Coronary artery (tissue), 2 donors: ENCODE measurements at places on chromosomes 2 and 18.

DNA sequence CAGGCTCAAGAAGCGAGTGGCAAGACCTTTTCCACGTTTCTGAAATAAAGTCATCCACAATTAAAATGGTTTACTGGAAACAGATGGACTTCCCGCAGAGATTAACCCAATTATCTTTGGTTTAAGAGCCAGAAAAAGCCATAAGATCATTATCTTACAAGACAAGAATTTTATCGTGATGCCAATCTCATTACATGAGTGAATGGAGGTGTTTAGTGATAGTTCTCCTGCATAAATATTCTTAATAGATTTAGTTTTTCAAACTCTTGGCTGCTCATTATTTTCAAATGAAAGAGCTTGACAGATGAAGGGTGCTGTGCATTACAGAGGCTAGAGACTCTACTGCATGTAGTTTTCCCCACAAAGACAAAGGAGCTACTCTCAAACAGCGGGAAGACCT lies 1028.4 kb upstream of the PIK3C3 start:
- no peak for DNase-seq

DNA sequence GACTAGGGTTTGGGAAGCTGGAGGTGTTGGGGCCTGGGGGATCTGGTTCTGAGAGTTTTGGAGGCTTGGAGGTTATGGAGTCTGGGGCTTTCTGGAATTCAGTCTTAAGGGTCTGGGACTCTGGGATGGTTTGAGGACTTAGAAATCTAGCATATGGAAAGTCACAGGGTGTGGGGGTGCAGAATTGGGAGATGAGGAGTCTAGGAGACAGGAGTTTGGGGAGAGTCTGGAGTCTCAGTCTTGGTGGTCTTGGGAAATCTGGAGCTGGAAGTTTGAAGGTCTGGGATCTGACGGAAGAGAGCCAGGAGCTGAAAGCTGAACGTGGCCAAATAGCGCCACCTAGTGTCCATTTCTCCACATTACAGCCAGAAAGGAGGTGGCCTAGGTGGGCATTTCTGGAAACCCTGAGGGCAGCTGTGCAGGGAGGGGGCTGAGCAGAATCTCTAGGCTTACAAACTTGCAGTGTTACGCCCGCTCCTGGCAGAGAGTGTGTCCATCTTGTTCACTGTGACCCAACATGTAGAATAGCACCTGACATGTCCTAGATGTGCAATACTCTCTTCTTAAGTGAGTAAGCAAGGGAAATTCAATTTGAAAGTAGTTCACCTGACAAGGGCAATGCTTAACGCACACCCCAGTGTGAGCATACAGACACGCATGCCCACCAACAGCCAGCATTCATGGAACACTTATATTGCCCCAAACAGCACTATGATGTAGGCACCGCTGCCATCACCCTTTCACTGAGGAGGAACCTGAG lies 204.8 kb downstream of the TFCP2L1 start:
- no peak for DNase-seq

GRCh38 chr18:57621246-57621604 lies 411 bp downstream of the NARS1 start:
- DNase-seq: peak; percentile 77

GRCh38 chr2:235005603-235006259 lies 53.9 kb downstream of the SH3BP4 start:
- DNase-seq: no peak

GRCh38 chr2:1482981-1483380 lies 69.7 kb downstream of the TPO start:
- peak; percentile 28 for DNase-seq

GRCh38 chr18:49924293-49924983 lies 111.1 kb upstream of the ACAA2 start:
- DNase-seq: no peak

GRCh38 chr2:145635706-145636427 lies 1115.9 kb upstream of the ZEB2 start:
- no peak for DNase-seq

DNA sequence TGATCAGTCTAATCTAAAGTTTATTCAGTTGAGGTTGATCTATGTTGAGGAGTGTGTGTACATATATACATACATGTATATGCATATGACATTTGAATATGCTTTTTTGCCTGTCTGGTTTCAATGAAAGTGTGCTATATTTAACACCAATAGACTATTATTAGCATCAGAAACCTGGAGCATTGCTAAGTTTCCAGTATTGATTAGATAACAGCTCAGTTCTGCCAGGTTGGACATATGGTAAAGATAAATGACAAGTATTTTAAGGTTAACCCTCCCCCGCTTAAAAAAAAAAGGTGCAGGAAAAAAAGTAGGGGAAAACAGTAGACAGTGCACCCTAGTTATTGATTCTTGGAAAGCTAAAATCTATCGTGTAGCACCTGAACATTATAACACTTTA lies 19.4 kb downstream of the CREB1 start:
- no peak for DNase-seq

DNA sequence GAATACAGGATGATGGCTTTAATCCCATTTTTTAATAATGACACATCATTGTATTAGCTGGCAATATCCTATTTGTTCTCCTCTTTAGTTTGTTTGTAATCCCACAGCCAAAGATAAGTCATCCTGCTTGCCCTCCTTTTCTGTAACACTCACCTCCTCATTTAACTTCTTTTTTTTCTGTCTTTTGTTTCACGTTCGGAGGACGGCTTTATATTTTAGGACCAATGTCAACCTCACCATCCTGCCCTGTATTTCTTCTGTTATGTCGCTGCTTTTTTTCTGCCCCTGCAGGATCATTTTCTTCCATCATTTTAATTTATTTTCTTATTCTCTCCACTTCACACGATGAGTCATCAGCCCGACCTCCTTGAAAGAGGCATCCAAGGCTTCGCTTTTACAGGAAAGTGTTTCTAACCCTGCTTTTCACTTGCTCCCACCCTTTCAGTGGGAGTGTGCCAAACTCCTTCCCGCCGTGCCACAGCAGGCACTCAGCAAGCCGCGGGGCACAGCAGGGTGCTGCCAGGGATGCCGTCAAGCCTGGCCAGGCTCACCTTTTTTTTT lies 11.4 kb downstream of the RAB31 start:
- peak; percentile 76 for DNase-seq

GRCh38 chr2:12674644-12675328 lies 42.0 kb upstream of the TRIB2 start:
- DNase-seq: no peak

- DNase-seq: no peak
Measured at GRCh38 chr2:154336201-154336600, 362.3 kb upstream of the KCNJ3 start.

- no peak for DNase-seq
Measured at GRCh38 chr2:197245829-197246804, 64.5 kb downstream of the ANKRD44 start.

- no peak for DNase-seq
Measured at GRCh38 chr2:88188748-88189147, 18.6 kb downstream of the THNSL2 start.

DNA sequence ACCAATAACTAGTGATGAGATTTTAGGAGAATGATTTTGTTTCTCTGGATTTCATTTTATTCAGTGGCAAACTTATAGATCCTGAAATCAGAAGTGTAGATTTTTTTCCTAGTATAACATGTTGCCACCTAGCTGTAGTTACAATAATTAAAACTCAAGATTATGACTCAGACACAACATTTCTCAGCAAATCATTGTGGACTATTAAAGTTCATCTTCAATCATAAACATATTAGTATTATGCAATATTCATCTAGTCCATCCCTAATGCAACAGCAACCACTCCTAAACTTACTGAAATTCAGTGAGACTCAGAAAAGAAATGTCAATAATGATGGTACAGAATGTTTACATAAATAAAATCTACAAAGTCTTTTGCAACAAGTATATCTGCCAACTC lies 51.3 kb downstream of the USP34 start:
- no peak for DNase-seq

DNA sequence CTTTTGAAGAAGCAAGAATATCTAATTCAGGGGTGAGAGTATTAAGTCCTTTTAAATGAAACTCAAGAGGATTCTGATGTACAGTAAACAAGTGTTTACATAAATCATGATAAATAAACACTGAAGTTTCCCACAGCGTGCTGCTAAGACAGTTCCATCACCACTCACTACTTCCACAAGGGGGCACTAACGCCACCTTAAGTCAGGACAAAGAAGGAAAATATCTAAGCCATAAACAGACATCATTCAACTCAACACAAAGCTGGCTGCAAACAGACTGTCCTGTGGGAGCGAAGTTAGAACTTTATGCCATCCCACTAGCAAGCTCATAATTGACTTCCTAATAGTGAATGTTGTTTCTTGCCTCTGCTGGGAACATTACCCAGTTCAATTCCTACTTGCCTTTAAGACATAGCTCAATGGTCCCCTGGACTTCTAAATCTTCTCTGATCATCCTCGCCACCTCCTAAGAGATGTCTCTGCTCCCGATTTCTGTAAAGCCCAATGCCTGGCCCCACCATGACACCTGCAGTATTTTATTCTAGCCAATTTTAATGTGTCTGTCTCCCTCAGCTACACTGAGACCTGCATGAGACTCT lies 36.5 kb downstream of the MRPL44 start:
- no peak for DNase-seq

- no peak for DNase-seq
Measured at GRCh38 chr2:177728399-177728765, 335.8 kb downstream of the AGPS start.

DNA sequence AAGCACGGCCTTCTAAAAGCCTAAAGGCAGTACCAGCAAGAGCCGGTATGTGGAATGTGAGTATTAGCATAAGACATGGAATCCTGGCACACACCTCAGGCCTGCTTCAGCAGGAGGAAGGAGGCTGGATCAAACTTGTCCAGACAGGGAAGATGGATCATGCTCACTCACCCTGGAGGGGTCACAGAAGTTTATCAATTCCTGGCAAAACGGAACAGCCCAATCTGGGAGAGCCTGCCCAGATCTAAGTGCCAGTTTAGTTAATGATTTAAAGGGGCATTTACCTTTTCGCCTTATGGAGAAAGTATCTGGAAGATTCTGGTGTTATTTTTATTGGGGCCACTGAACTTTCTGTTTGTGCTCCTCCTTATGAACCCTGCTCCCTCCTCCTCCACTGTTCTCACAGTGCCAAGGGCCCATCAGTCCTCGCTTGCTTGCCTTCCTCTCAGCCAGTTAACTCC lies 58.3 kb upstream of the NFE2L2 start:
- no peak for DNase-seq

GRCh38 chr2:120396861-120397811 lies 51.2 kb downstream of the INHBB start:
- peak; percentile 64 for DNase-seq

DNA sequence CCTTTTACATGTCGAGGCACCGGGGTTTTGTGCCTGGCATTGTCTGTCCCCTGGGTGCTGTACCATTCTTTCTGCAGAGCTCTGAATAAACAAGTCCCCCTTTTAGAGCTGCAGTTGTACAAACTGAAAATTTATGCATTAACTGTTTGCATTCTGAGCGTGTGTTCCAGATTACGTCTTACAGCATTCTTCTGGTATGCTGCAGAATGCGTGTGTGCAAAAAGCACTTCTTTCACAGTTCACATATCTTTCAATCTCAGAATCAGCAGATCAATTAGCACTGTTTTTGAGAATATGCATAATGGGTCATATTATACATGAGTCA lies 27.5 kb downstream of the MEIS1 start:
- DNase-seq: no peak
